ENCODE measurements at places on chromosomes 3 and 15.

DNA sequence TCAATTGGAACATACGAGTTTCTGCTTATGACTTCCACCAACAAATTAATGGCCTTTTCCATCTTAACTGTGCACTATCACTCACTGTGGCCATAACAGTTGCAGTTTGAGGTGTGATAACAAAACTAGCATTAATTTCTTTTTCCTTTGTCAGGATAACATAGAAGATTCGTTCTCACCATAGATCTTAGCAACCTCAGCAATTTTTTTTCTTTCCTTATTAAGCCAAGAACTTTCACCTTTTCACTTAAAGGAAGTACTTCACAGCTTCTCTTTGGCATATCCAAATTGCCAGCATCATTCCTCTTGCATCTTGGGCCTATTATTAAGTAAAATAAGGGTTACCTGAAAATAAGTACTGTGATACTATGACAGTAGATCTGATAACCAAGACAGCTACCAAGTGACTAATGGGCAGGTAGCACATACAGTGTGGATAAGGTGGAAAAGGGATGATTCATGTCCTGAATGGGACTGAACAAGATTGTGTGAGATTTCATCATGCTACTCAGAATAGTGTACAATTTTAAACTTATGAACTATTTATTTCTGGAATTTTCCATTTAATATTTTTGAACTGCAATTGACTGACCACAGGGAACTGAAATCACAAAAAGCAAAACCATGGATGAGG, 46.6 kb downstream of the CEP70 start:
- DNase-seq, result no peak

GRCh38 chr3:28951772-28952556, 328.9 kb upstream of the RBMS3 start:
- no peak for DNase-seq

DNA sequence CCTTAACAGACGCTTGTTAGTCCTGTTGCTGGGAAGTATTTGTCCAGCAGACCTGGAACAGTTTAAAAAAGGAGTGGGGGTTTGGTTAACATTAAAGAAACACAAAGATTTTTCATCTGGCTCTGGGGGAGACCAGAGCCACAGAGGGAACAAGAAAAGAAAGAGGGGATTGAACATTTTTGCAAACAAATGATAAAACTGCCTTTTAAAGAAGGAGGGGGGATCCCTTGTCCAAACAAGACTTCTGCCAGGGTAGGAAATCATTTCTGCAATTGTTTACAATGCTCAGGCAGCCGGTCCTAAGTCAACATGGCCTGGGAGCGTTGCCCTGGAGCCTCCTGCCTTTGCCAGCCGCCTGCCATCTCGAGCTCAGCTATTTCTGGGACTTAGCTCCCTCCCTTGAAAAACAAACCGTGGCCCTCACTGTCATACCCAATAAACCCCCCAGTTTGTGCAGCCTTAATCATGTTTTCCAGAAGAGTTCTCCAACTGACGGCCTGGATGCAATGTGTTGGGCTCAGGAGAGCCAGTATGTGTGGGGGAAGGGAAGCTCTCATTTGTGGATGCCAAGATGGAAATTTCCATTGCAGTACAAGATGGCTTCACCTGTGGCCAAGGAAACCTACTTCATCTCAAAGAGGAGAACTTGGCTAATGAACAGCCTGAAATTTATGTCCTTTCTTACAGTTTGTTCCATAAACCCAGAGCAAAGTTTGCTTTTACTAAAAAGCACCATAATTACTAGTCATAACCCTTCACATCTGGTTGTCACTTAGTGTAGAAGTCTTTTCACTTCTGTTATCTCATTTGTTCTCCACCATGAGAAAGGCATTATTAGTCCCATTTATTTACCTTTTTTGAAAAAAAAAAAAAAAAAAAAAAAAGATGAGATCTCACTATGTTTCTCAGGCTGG, 75.9 kb upstream of the RNU6-1 start:
- peak; percentile 88 for DNase-seq

- DNase-seq, result peak; percentile 38
Measured at GRCh38 chr3:71726146-71726545, 944 bp upstream of the EIF4E3 start.

GRCh38 chr3:110589341-110589740, 482.3 kb upstream of the NECTIN3 start:
- no peak for DNase-seq

GRCh38 chr3:78116874-78117273, 1077.0 kb downstream of the ROBO2 start:
- no peak for DNase-seq

DNA sequence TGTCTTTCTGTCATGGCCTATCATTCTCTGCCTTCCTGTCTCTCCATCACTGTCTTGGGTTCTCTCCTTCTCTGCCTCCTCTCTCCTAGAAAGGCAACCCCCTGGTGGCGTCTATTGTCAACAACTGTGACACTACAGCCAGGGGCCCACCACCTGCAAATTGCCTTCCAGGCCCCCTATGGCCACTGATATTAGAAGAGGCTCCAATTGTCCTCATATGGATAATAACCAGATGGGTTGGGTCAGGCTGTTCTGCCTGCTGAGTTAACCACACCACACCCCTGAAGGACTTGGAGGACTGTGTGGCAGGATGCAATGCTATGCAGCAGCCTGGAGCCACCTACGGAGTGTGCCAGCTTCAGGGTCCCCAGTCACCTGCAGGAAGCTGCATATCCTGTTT, 665.0 kb downstream of the NTRK3 start:
- DNase-seq, result no peak

- no peak for DNase-seq
Measured at GRCh38 chr15:101618851-101619614, 33.1 kb downstream of the TM2D3 start.

GRCh38 chr3:63497641-63498040, 154.8 kb upstream of the SNTN start:
- no peak for DNase-seq

DNA sequence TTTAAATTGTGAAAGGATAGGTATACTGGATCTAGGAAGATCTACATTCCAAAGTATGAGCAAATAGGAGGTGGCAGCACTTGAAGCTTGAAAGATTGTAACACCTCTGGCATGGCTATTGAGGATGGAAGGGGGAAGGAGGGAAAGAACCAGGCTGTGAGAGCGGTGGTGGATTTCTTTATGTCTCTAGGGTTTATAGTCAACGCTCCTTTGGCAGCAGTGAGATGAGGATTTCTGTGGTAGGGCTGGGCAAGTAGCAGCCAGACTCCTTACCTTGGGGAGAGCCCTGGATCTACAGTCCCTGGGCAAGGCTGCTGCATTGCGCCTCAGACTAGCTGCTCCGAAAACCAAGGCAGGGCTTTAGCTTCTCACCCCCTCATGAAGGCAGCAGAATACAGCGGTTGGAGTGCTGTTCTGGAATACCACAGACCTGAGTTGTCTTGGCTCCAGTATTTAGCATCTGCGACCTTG, 53.2 kb downstream of the MEF2A start:
- peak; percentile 9 for DNase-seq

GRCh38 chr3:114727373-114727772, 419.7 kb downstream of the ZBTB20 start:
- DNase-seq, result no peak

All from T47D (cell line).